ENCODE measurements at places on chromosomes 6 and 20.

DNA sequence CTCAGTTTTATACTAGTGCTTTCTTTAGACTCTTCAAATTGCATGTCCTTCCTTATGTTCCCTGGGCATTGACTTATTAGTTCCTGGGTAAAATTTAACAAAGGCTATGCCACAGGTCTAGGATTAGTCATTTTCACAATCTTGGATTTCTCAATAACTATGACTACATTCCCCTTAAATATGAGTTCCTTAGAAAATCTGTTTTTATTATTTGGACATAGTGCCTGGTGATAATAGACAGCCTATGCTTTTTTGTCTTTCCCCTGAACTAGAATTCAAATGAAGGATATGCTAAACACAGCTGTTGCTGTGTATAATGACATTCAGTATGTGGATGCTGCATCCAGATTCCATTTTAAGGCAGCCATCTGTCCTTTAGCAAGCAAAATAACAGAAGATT is 1252.8 kb upstream of the GJE1 start:
- no peak for DNase-seq

- DNase-seq: no peak
These were observed 149.7 kb downstream of the MRPL14 start for GRCh38 chr6:43977404-43978111.

DNA sequence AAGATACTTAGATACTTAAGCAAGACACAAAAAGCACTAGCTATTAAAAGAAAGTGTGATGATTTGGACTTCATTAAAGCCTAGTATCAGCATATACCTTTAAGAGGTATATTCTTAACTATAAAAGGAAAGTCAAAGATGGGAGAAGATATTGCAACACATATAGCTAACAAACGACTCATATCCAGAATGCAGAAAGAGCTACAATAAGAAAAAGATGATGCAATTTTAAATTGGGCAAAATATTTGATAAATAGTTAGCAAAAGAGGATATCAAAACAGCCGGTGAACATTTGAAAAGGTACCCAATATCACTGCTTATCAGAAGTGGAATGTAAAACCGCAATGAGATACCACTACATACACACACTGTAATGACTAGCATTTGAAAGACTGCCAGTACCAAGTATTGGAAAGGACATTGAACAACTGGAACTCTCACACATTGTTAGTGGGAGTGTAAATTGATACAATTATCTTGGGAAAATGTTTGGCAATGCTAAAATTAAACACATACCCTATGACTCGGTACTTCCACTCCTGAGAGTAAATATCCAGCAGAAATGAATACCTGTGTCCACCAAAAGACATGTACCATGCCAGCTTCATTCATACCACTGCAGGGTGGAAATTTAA is 25.7 kb downstream of the MUC22 start:
- no peak for DNase-seq

DNA sequence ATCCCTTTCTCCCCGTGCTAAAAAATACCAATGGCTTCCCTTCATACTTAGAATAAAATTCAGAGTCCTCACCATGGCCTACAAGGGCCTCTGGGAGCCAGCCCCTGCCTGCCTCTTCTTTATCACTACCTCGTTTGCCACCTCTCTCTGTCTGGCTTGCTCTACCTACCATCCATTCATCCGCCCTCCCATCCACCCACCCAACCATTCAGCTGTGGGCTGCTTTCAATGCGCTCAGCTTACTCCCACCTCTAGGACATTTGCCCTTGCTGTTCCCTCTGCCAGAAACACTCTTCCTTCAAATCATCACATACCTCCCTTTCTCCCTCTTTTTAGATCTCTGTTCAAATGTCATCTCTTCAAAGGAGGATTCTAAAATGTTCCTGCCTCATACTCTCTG is 44.4 kb downstream of the PACSIN1 start:
- DNase-seq: no peak

GRCh38 chr20:34237942-34238341 is 3.3 kb upstream of the ASIP start:
- no peak for DNase-seq

GRCh38 chr6:166938704-166939103 is 17.6 kb downstream of the RNASET2 start:
- no peak for DNase-seq

DNA sequence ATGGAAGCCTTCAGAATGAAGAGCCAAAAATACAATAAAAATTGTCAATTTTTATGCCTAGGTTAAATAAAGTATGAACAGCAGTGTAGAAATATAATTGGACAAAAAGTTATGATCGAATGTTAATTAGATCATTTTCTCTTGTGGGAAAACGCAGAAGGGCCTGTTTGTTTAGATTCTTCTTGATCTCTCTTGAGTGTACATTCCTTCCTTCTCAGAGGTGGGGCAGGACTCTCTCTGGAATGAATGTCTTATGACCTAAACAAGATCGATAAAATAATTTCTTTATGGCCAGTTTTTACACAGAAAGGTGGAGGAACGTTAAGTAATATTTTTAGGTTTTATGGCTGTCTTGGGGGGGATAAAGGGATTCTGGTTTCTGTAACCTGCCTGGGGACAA is 500.1 kb upstream of the MARCKS start:
- no peak for DNase-seq

GRCh38 chr6:26743157-26743821 is 83.7 kb upstream of the ZNF322 start:
- DNase-seq: no peak

DNA sequence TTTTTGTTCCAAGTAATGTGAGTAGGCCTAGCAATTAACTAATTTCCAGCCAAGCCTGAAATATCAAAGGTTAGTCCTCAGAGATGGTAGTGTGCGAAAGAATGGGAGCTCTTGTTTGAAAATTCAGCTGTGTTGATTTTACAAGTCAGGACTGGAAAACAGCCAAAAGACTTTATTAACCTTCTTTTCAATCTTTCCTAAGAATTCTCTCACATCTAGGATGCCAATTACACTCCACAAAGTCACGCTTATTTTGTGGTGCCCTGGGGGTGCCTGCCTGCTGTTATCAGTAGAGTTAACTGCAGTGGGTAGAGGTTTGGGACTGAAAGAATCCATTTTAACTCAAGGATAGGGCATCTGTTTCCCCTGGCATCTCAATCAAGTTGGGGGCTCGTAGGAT is 30.7 kb upstream of the MAP3K4 start:
- DNase-seq: no peak

DNA sequence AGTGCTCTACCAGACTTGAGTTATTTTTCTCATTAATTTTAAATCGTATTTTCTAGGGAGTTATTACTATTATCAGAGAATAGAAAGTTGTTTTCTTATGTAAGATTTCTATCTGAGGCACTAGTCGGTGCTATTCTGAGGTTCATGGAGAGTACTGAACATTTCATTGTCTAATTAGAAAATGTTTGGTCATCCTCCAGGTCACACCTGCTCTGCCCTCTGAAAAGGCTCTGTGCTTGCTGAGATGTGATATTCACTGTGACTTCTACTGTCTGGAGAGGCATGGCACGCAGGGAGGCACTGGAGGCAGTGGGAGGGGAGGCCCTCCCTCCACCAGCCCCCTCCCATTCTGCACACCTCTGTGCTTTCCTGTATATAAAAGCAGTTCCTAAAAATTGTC is 3.0 kb downstream of the SYNDIG1 start:
- no peak for DNase-seq

DNA sequence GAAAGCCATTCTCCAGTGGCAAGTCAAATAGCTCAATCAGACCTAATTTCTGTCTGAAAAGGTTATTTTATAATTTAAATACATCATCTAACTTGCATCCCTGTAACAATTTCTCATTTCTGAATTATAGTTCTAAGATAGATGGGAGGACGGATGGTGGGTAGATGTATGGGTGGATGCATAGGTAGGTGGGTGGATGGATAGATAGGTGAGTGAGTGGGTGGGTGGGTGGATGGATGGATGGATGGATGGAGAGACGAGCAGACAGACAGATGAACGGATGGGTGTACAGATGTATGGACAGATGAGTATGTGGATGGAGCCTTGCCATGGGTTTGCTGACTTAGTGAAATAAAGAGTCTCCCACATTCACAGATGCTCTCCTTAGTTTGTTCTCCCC is 20.0 kb downstream of the PDE10A start:
- no peak for DNase-seq

- DNase-seq: no peak
These were observed 610.1 kb upstream of the ARID1B start for GRCh38 chr6:156167016-156167624.

- DNase-seq: no peak
These were observed 368.9 kb downstream of the LMBRD1 start for GRCh38 chr6:69427882-69428281.

- DNase-seq: no peak
These were observed 10.7 kb downstream of the ATXN1 start for GRCh38 chr6:16750566-16750965.

- DNase-seq: peak; percentile 81
These were observed 31.8 kb downstream of the MYB start for GRCh38 chr6:135212935-135213334.

DNA sequence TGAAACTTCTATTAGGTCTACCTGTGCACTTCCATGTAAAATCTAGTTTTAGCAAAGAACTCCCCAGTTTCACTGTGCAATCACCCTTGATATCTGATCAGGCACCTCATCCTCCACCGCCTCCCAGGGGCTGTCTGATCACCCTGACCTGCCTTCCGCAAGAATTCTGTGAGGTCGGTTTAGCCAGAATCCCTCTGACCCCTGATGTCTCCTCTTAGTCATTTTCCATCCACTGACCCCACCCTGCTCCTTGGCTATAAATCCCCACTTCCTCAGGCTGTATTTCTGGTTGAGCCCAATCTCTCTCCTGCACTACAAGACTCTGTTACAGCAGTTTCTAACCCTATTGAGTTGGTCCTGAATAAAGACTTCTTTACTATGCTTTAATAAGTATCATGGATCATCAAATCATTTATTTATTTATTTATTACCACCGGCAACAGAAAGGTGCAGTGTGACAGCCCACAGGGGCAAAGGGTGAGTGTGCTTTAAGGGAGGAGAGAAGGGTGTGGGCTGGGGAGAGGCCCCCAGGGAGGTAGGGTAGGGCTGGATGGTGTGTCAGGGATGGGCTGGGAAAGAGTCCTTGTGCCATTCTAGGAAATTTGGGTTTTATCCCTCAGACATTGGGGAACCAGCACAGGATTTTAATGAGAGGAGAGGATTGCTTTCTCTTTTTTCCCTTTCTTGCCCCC is 11.2 kb upstream of the SERPINB6 start:
- DNase-seq: no peak

- DNase-seq: no peak
These were observed 727.3 kb downstream of the MAFB start for GRCh38 chr20:39961637-39962244.

DNA sequence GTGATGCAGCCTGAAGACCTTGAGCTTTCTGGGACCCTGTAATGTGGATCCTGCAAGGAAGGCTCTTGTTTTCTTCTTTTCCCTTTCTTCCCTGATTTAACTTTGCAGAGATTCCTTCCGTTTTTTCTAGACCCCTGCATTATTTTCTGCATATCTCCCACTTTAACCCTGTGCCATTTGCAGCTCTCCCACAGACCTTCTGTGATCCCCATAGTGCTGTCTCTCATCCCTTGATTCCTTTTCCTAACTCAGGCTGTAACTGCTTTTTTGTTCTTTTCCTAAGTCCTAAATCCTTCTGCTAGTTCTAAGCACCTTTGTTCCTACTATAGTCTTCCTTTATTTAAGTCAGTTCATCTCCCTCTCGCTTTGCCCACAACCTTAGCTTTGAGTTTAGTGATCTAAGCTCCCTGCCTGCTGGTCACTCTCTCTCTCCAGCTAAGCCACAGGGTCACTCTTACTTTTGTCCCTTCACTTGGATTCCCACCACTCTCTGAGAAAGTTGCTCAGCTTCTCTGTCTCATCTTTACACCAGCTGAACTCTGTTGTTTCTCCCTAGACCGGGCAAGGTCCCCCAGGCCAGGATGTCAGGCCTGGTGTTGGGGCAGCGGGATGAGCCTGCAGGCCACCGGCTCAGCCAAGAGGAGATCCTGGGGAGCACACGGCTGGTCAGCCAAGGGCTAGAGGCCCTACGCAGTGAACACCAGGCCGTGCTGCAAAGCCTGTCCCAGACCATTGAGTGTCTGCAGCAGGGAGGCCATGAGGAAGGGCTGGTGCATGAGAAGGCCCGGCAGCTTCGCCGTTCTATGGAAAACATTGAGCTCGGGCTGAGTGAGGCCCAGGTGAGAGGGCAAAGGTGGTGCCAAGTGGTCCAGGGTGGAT is 1.6 kb downstream of the KLC4 start:
- no peak for DNase-seq

- no peak for DNase-seq
These were observed 243.8 kb upstream of the PMEPA1 start for GRCh38 chr20:57953638-57954037.

DNA sequence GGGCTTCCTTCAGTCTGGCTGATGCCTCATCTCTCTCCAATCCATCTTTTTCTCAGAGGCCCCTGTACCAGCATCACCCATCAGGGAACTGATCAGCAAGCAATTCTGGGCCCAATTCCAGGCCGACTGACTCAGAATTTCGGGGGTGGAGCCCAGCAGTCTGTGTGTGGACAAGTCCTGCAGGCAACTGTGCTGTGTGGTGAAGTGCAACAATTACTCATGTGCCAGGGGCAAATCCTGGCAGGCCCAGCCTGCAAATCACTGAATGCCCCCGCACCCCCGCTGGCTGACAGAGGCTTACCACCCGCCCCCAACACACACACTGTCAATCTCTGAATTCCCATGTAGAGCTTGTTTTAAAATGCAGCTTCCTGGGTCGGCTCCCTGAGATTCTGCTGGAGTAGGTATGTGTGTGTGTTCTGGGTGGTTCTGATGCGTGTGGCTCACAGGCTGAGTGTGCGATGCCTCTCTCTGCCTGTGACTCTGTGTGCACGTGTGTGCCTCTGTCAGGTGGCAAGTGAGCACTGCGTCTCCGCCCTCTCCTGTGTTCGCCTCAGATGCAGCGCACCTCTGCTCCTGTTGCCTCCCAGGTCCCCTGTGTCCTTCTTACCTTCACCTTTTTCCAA is 45.4 kb downstream of the SSR1 start:
- DNase-seq: no peak

- DNase-seq: no peak
These were observed 134.2 kb downstream of the PLCB4 start for GRCh38 chr20:9203081-9203447.

DNA sequence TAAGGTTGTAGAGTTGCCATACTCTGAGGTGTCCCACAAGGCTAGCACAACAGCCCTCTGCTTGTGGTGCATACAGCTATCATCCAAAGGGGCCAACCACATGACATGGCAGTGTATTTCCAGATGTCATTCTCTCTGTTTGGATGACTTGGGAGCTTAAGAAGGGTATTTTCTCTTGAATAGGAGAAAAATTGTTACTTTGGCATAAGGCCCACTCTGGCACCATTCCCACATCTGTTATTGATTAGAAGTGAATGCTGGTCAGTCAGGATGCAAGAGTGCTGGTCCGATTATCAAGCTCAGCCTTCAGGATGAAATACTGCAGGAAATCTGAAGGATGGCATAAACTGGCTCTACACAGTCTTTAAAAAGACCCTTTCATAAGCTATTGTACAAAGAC is 83.6 kb upstream of the C20orf144 start:
- DNase-seq: no peak
